ENCODE measurements at places on chromosomes 12 and 14.

GRCh38 chr12:68804657-68805591 lies 3.1 kb upstream of the MDM2 start:
- DNase-seq, result no peak

DNA sequence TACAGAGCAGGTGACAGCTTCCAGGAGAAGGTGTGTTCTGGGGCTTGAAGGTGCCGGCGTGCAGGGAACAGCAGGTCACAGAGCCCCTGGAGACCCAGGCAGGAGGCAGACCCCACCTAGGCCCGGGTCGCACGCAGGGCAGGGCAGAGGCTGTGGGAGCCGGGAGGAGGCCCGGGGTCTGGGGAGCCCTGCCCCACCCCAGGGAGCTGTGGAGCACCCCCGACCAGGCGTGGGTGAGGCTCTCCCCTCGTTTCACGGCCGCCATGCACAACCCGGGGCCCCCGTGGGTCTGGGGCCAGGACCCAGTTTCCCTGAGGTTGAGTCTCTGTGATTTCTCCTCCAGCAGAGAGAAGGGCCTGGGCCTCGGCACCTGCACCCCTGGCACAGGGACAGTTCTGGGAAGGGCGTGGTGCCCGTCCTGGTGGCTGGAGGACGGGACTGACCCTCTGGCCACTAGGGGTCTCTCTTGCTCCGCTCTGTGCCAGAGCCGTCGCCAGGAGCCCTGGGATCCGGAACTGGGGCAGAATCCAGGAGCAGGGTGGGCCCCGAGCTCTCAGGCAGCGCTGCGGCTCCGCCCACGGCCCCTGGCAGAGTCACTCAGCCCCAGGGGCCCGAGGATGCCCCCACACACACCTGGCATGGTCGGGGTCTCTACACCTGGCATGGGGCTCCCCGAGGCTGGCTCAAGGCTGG lies 75.2 kb upstream of the FBRSL1 start:
- peak; percentile 50 for DNase-seq

GRCh38 chr12:128290938-128291337 lies 24.0 kb downstream of the TMEM132C start:
- DNase-seq, result no peak

GRCh38 chr12:84355561-84355960 lies 557.0 kb downstream of the SLC6A15 start:
- DNase-seq, result no peak

DNA sequence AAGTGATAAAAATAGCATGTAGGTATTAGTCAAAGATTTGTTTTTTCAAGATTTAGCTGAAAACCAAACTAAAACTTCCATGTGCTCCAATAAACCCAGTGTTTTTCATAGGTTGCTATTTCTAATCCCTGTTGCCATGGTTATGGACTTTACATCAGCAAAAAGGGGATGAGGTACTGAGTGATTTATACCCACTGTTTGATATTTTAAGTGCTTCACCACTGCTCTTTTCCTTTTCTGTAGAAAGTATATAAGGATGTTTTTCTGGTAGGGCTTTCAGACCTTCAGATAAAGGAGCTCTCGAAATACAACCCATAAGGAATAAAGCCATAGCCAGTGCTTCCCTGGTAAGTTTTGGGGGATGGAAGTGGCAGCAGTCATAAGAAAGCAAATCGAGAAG lies at the start of gene OTOGL:
OTOGL (plus strand) TSS at position 279 of the 400 bp plus-strand sequence. CDS start 109,895 bp downstream, outside the sequence.
- no peak for DNase-seq

GRCh38 chr14:24334431-24335291 lies at the start of gene ADCY4:
Gene ADCY4 (minus strand): TSS chr14:24335071. CDS start chr14:24334652, 419 bp downstream.
- DNase-seq, result no peak

DNA sequence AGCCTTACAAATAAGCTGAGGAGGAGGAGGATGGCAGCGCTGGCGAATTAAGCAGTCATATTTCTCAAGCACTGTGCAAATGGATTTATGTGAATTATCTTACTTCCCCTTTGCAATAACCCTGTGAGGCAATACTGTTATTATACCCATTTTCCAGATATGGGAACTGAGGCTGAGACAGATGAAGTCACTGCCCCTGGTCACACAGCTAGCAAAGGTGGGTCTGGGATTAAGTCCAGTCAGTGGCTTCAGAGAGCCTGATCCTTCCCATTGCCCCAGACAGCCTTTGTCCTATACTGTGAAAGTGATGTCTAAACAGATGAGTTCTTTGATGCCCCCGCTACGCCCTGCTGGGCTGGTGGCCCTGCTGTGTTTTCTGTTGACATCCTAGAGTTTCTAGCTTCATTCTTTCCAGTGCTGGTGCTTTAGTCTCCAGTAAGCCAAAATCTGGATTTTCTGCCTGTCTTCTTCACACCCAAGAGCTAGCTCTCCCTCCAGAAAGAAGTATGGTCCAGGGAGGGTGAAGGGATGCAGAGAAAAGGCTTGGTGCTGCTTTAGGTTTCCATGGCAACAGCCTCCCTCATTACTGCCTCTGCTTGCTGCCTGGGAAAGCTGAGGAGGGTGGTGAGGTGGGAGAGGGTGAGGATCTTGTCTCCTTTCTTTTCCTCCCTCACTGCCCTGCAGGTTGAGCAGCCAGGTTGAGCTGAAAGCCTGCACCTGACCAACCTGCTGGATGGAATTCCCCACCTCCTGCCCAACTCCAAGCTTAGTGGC lies 30.7 kb downstream of the TMEM63C start:
- DNase-seq, result no peak

- no peak for DNase-seq
Observed at GRCh38 chr12:122491991-122492390, 8.7 kb downstream of the ZCCHC8 start.

DNA sequence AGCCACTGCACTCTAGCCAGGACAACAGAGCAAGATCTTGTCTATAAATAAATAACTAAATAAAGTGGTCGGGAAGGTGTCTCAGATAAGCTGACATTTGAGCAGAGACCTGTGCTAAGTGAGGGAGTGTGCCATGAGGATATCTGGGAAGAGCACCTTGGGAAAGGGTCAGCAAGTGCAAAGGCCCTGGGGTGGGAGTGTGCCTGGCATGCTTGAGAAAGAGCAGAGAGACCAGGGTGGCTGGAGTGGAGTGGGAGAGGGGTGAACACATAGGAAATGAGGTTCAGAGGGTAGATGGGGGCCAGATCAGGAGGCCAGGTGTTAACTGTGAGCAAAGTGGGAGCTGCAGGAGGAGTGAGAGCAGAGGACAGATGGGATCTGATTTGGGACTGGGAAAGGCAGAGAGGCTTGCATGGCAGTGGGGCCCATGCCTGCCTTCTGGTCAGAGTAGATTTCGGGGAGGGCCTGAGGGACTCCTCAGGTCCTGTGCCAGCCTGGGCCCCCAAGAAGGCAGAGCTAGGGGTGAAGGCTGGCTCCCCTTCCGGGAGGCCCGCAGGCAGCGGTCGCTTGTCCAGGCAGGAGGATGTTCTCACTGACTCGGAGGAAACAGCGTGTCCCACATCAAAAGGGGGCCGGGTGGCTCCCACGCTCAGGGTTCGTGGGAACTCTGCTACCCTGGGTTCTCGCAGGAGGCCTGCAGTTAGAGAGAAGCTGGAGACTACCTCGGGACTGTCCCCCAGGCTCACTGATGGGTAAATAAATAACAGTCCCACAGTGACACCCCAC lies 32.6 kb downstream of the DTX1 start:
- DNase-seq, result no peak

- no peak for DNase-seq
Observed at GRCh38 chr12:44433659-44434058, 442.5 kb downstream of the NELL2 start.

DNA sequence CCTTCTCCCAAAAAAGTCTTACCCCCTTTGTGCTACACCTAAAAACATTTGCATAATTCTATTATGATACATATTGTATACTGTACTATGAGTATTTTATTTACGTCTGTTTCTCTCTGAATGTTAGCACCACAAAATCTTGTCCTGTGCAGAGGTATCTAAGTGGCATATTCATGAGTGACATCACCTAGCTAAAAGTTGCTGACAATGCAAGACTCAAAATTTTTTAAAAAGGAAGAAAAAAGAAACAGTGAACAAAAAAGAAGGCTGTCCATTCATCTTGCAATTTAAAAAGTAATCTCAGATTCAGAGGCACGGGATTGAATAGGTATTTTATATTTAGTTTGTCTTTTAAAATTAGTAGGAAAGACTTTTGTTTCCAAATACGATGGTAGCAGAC lies 69.4 kb downstream of the KITLG start:
- no peak for DNase-seq

DNA sequence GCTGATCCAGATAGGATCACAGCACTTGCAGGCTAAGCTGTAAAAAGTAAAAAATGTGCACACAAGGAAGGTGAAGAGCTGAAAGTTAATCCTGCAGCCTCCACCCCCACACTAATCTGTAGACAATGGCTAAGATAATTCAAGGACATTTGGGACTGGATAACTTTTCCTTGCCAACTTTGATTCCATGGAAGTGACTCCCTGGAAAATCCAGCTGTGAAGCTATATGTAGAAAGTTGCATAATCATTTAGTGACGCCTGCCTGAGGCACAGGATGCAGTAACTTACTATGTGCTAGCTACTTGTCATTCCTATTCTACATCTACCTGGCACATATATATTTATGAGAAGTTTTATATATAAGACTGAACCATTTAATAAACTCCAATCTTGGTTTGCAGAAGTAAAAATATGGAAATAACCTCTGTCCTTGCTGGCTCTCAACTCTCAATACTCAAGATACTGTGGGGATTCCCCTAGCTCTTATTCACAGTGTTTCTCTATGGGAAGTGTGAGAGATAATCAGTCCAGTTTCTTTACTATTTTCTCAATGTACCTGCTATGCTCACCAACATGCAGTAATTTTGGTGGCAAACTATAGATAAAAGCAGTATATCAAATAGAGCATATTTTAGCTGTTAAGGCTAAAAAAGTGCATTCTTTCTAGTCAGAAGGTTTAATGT lies 14.8 kb downstream of the LDHB start:
- no peak for DNase-seq
